Fibroblast of the aortic adventitia (primary cell): ENCODE measurements at places on chromosomes 6 and 20. TPM values are rescaled to one million over a fixed set of nuclear protein-coding genes. Genes with fewer than 3 reads are reported as not detected.

The EFCAB8 gene
- total RNA-seq = not detected in 2 replicates

The CPNE1 gene
- 127 and 154 TPM in 2 replicates for total RNA-seq

DNA sequence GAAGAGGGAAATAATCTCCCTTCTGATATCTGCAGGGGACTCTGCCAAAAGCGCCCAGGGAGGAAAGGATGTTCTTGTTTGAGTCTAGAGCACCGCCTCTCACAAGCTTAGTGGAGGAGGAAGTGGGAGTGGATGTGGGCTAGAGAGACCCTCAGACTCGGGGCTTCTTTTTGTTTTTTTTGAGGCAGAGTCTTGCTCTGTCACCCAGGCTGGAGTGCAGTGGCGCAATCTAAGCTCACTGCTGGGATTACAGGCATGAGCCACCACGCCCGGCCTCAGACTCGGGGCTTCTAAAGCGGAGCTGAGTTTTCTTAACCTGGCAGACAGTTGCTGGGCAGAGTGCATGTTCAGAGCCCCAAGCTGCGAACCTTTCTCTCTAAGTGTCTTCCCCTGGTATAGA is 310.8 kb downstream of the BMP7 start:
- DNase-seq = no peak

GRCh38 chr6:51844336-51844735 is 243.1 kb downstream of the PKHD1 start:
- no peak for DNase-seq

GRCh38 chr6:87357479-87358196 is 13.0 kb downstream of the C6orf163 start:
- DNase-seq = no peak

DNA sequence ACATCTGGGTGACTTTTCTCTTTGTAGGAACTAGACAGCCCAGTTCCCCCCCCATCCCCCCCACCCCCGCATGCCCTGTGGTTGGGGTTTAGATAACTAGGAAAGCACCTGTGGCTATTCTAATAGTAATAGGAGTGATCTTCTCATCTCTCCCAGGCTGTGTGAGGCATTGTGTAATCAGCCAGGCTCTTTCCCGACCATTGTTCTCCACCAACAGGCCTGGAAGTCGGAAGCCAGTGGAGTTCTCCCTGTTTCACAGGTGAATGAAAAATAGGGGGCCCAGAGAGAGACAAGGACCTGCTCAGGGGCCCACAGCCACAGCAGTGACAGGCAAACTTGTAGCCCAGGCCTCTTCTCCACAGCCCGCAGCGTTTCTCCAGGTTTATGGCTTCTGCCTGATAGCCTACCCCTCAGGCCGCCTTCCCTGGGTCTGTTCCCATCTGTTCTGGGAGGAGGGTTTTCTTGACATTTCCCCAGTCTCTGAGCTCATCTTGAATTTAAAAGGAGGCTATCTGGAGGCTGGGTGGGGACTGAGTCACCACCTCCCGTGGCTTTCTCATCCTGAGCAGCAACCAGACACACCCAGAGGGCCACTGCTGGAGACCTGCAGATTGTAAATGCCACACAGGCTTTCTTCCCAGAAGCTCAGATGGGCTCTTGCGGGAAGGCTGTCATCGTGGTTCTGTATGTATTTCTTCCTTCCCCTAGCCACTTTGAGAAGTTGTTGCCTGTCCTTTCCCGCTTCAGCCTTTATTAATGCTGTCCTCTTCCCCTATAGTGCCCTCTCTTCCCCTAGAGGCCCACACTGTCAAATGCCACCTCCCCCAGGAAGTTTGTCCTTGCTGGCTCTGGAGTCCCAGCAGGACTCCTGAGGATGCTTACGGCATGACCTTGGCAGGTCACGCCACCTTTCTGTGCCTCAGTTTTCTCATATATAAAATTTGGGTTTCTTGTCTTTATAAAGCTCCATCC is 75.9 kb upstream of the MYL9 start:
- peak; percentile 83 for DNase-seq

DNA sequence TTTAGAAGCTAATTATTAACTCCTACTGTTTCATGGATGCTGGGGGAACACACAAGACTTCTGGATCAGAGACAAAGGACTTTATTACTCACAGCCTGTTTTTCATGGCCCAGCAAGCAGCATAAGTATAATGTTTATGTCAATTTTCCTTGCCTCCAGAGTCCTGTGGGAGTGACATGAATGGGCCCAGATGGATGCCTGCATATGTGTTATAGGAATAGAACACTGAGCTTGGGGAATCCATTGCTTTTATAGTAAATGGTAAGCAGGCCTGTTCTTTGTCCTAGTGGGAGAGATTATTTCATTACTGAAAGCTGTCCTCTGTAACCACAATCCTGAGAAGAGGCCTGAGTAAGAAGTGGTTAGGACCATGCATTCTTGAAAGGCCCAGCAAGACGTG is 25.6 kb downstream of the BLTP3A start:
- no peak for DNase-seq

DNA sequence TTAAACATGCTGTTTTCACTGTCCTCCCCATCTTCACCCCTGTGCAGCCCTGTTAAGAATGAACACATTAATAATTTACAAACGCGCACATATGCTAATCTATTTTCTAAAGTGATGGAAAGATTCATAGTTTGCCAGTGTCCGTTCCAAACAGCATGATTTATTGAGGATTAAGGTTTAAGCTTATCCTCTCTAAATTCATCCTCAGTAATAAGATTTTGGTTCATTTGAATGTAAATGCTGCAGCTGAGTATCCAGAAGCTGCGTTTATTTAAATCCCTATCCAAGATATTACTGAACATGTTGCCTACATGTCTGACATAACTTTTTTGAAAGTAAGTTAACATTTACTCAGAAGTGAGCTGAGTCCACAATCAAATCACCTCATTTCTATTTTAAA is 42.8 kb upstream of the FAM135A start:
- DNase-seq = no peak

DNA sequence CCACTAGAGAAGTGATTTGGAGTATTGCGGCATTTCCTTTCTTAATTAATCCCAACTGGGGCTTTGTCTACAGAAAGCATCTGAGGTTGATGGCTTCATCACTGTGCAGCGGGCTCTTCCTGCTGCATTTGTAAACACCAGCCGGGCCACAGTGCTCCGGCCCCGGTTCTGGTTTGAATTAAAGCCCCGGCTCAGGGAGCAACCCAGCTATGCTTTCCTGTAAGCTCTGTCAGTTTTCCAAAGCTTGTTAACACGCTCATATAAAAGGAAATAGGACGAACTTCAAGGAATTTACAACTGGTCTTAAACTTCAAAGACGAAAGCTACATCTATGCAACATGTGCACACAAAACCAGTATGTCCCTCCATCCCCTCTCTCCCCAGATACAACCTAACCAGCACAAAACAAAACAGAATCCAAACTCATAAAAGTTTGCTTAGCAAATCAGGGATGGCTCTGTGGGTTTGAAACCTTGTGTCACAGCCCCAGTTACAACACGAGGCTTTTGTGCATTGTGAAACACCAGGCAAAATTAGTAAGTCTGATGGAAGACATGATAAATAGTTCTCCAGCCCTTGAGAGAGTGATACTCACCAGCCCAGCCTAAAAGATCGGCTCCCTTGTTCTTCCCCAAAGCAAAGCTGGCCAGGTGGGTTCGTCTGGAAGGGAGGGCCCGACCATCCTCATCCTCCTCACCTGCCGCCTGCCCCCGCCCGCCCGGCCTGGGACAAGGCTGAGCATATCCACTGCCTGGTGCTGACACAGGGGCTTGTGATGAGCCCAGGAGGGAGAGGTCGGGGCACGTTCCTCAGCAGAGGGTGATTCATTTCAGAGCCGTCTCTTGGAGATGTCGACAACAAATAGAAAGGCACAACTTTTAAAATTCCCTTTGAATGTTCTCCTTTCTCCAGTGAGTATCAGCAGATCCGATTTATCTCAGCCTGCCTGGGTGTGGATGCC is 197.9 kb downstream of the TFAP2C start:
- DNase-seq = no peak
